ENCODE measurements at places on chromosomes 13 and 19. TPM values are rescaled to one million over a fixed set of nuclear protein-coding genes. Genes with fewer than 3 reads are reported as not detected.
A peak's percentile ranks its signal among the peaks of the same experiment; 100 is the strongest.

DNA sequence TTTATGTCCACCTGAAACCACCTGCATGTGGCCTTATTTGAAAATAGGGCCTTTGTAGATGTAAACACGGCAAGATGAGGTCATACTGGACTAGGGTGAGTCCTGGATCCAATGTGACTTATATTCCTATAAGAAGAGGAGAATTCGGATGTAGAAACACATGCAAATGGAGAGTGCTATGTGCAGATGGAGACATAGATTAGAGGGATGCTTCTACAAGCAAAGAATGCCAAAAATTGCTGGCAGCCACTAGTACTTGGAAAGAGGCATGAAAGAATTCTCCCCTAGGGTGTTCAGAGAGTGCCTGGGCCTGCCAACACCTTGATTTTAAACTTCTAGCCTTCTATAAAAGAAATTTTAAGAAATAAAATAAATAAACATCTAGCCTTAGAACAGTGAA lies 226.1 kb downstream of the RFC3 start:
- DNase-seq: no peak

Gene CEACAM1
- total RNA-seq: 3.4 TPM

- DNase-seq: no peak
These were observed 90.8 kb downstream of the IPO5 start for GRCh38 chr13:98044301-98044700.

- no peak for DNase-seq
These were observed 9.0 kb upstream of the DMWD start for GRCh38 chr19:45801603-45802175.

Gene LILRA5
- total RNA-seq: 0.72 TPM

Gene FGF22
- total RNA-seq: 0.24 TPM

Gene NLRP11
- total RNA-seq: 0.48 TPM

GRCh38 chr13:48094404-48094780 lies 512 bp downstream of the MED4 start:
- DNase-seq: peak; percentile 9

- DNase-seq: peak; percentile 40
These were observed 2.5 kb downstream of the ITM2B start for GRCh38 chr13:48235341-48236135.

- no peak for DNase-seq
These were observed 51.5 kb upstream of the GTF3A start for GRCh38 chr13:27372896-27373295.
